ENCODE measurements at places on chromosomes 5 and 9. TPM values are rescaled to one million over a fixed set of nuclear protein-coding genes. Genes with fewer than 3 reads are reported as not detected.

Gene RMRP
- 14,026 TPM for total RNA-seq

Gene FOXD4L4
- 0.16 TPM for total RNA-seq

Gene ABCA2
- total RNA-seq: 37.1 TPM

Gene GRM6
- not detected for total RNA-seq

Gene RLN2
- total RNA-seq: 0.77 TPM

Gene PCDHB7
- total RNA-seq: 0.39 TPM

Gene ANGPTL2
- total RNA-seq: 17.9 TPM

Gene BTNL9
- not detected for total RNA-seq

Gene ACOT12
- total RNA-seq: not detected

Gene IL4
- not detected for total RNA-seq

Gene S1PR3
- 7.5 TPM for total RNA-seq

Gene SPINK7
- not detected for total RNA-seq

Gene CCL27
- 0.86 TPM for total RNA-seq

Gene PCDH12
- 0.25 TPM for total RNA-seq

Gene ORM2
- not detected for total RNA-seq

Gene SHC3
- 17.7 TPM for total RNA-seq

Gene RAPGEF6
- total RNA-seq: 22.1 TPM

Gene HAVCR2
- total RNA-seq: 0.55 TPM

Gene KCTD16
- 0.52 TPM for total RNA-seq

Gene EXOSC2
- total RNA-seq: 103 TPM

Gene CHSY3
- total RNA-seq: 0.91 TPM

Gene PCDHA9
- total RNA-seq: 1.4 TPM

Gene ZFP37
- 8.4 TPM for total RNA-seq

Gene NRG2
- total RNA-seq: 0.64 TPM

Gene ARL14EPL
- not detected for total RNA-seq

Gene TRPM6
- total RNA-seq: not detected

Gene SPINK13
- total RNA-seq: not detected

Gene PLAC8L1
- 1.8 TPM for total RNA-seq

Gene LCN9
- total RNA-seq: 0.30 TPM

Gene UGT3A2
- total RNA-seq: 0.64 TPM

Gene LOX
- 1.4 TPM for total RNA-seq

Gene PDCD1LG2
- not detected for total RNA-seq

Gene NIPSNAP3A
- 14.6 TPM for total RNA-seq

Gene TICAM2
- total RNA-seq: 1.4 TPM

Gene GLRA1
- total RNA-seq: 0.21 TPM

Gene NMRK1
- total RNA-seq: 2.3 TPM
